HuH-7 (cell line): ENCODE measurements at places on chromosomes 5 and 9.
A peak's percentile ranks its signal among the peaks of the same experiment; 100 is the strongest.

- DNase-seq: no peak
These were observed 114.6 kb downstream of the KLHL3 start for GRCh38 chr5:137621306-137621705.

DNA sequence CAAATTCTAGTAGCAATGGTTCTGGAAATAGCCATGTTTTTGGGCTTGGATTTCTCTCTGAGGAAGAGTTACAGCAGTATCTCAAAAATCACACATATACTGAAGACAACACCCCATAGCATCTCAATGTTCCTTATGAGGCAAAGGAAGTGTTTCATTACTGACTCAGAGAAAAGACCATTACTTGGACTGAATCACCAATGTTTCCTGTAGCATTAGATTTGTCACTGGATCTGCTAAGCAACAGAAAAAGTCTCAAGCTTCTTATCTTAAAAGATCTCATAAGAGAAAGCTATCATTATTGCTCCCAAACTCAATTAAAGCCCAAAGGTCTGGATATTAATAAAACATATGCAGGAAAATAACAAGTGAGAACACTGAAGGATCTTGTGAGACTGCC is 272.4 kb downstream of the ADAMTS6 start:
- no peak for DNase-seq

DNA sequence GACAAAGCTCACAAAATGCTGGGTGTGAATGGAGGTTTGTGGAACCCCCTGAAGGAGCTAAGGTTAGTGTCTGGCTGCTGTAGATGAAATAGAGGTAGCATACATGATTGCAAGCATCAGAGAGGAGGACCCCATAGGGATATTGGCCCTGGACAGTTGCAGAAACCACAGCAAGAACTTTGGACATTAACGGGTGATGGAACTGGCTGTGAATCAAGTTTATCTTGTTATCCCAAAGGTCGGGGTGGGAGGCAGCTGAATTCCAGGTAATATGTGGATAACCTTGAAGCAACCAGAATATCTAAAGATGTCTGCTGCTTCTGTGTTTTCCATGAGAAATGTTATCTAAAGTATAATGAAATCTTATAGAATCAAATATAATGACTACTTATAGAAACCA is 447.7 kb downstream of the ZSWIM6 start:
- no peak for DNase-seq

- no peak for DNase-seq
These were observed 47.2 kb downstream of the EBF1 start for GRCh38 chr5:159052401-159053011.

DNA sequence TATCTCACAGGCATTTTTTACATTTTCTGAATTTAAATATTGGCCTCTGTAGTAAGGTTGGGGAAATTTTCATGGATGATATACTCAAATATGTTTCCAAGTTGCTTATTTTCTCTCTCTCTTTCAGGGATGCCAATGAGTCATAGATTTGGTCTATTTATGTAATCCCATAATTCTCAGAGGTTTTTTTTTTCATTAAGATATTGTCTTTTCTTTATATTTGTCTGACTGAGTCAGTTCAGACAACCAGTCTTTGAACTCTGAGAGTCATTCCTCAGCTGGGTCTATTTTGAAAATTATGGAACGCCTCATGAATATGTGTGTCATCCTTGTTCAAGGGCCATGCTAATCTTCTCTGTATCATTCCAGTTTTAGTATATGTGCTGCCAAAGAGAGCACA is 223.2 kb downstream of the PCSK1 start:
- DNase-seq: no peak

GRCh38 chr9:117018966-117019617 is 332.0 kb downstream of the TRIM32 start:
- no peak for DNase-seq

GRCh38 chr9:101495810-101496209 is 37.8 kb upstream of the RNF20 start:
- no peak for DNase-seq

DNA sequence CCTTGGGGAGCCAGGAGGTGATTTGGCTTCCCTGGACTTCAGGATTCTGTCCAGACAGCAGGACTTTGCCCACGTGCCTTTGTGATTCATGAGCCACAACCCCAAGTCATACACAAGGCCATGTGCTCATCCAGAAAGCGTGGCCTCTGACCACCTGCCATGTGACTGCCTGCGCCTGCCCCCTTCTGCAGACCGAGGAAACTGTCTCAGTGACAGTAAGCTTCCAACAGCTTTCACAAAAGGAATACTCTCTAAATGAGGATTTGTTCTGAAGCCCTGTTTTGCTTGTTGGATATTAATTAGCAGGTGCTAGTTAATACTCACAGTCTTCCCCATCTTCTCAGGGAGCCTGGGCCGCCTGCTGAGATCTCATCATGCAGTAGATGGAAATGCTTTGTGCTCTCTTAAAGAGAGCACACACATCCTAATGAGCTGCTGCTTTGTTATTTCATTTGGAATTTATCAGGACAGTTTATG is 36.9 kb upstream of the ANGPTL2 start:
- DNase-seq: no peak

DNA sequence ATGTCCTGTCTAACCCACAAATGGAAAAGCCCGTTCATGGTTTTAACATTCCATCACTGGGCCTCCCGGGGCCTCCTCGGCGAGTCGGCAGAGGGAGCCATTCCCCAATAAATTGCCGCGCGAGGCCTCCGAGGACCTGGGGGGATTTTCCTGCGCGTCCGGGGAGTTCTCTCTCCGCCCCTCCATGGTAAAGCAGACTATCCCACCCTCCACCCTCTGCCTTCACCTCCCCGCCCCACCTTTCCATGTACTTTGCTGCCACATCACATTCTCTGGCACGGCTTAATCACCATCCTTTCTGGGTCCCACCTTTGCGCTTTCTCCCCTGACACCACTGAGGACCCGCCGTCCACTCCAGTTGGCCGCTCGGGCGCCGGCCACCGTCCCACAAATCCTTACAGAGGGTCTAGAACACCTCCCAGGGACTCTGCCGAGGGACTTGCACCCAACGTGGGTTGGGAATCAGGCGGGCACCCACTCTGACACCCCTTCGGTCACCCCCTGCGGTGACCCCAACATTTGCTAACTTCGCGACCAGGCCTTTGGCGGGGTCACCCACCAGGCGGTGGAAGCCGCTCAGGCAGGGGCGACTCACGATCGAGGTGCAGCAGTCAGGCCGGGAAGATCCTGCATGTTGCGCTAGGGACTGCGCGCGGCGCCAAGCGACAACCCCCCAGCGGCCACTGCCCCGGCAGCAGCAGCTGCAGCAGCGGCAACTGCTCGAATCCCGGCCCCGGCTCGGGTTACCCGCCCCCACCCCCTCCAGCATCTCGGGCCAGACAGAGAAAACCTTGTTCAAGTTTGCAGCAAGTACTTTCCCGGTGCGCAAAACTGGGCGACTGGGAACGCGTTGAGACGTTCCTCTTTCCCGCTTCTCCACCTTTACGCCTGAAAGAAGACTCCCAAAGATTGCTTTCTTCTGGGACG is at the start of gene MEGF10:
TSS of gene MEGF10 (plus strand) at position 778 of the 927 bp plus-strand sequence. CDS start 40,513 bp downstream, outside the sequence.
- peak; percentile 68 for DNase-seq

DNA sequence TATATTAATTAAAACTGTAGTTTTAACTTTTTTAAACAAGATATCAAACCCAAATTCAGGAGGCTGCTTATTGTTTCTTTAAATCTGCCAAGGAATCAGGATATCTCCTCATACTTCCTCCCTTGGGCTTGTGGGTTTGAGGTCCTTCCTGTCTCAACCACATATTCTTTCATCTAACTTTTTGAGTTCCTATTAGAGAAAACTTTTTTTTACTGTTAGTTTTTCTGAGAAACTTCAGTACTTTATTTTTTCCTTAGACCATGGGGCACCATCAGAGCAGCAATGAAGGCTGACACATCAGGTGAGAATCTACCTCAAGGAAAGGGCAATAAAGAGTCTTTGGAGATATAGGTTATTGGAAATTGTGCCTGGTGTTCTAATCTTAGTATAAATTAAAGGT is 56.7 kb downstream of the TSSK1B start:
- no peak for DNase-seq

DNA sequence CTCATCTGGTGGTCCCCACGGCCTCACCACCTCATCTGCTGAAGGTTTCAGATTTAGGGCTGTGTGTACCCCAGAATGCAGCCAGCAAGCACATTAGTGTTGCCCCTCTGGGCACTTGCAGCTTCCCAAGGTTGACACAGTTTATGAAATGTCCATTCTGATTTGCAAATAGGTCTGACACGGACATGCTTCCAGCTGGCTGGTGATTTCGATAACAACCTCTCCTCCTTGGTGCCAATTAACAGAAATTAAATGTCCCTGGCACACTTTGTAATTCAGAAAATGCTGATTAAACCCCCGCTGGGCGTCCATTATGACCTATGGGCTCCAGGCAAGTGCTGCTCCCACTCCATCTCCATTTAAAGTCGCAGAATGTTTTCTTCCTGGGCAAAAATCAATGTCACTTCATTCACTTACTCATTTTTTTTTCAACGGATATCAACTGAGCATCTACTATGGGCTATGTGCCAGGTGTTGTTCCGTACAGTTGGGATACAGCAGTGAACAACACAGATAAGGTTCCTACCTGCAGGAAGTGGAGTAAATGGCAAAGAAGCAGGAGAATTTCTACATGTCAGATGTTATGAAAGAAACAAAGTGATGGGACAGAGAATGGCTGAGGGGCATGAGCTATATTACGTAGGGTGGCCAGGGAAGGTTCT is 32.0 kb downstream of the PLAC8L1 start:
- no peak for DNase-seq

DNA sequence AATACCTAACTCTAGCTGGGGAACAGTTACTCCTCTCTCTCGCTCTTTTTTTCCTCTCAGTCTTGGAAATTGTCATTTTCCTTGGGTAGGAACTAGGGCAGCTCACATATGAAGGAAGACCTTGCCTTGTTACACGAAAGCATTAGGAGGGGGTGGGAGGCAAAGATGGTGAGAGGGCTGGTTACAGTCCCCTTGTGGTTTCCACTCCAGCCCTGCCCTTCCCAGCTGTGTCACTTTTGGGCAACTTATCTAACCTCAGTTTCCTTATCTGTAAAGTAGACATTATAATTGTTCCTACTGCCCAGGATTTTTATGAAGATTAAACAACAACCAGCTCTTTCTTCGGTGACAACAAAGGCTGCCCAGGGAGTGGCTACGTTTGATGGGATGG is 196.2 kb upstream of the CLINT1 start:
- no peak for DNase-seq

GRCh38 chr9:137441289-137441934 is at the start of gene ENTPD8:
Gene ENTPD8, minus strand, starts transcription at chr9:137441357. Its CDS starts 3,072 bp downstream, at chr9:137438285.
- peak; percentile 98 for DNase-seq

- no peak for DNase-seq
These were observed 171.2 kb downstream of the TMEM167A start for GRCh38 chr5:82905986-82906385.

DNA sequence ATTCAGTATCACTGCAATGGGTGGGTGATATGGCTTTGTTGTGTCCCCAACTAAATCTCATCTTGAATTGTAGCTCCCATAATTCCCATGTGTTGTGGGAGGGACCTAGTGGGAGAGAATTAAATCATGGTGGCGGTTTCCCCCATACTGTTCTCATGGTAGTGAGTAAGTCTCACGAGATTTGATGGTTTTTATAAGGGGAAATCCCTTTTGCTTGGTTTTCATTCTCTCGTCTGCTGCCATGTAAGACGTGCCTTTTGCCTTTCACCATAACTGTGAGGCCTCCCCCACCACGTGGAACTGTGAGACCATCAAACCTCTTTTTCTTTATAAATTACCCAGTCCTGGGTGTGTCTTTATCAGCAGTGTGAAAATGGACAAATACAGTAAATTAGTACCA is 9.5 kb upstream of the NANS start:
- DNase-seq: no peak

DNA sequence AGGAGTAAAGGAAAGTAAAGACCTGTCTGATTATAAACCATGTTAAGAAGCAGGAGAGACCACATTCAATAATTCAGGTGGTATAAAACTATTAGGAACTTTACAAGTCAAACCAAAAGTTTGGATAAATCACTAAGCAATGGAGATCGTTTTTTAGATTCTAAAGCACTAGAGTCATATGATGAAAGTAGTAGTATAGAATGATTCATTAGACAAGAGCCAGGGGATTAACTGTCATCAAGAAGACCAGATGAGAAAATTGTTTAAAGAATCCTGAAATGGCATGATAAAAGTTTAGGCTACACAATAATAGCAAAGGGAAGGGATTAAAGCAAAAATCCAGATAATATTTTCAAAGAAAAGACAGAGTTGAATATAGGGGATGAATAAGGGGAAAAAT is 12.9 kb upstream of the CARNMT1 start:
- DNase-seq: no peak

GRCh38 chr5:127428748-127429147 is 88.7 kb upstream of the PRRC1 start:
- peak; percentile 60 for DNase-seq

DNA sequence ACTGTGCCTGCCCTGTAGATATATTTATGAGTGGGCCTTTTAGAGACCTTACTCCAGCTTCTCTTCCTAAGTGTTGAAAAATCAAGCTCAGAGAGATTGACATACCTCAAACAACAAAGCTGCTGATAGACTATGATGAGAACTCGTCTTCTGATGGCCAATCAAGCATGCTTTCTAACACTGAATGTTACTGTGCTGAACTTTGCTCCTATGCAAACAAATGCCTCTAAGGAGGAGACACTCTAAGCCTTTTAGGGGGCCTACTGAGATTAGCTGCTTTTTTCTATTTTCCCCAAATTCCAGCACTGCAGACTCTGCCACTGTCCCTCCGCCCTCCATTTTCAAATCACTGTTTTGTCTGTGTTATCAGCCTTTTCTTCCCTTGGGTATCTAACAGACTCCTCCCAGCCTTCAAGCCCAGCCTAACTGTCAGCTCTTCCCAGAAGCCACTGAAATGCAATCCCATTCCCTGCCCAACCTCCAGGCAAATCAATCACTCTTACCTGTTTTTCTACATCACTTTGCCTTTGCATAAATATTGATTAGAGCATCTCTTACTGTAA is 39.5 kb downstream of the TXNDC8 start:
- DNase-seq: peak; percentile 17

DNA sequence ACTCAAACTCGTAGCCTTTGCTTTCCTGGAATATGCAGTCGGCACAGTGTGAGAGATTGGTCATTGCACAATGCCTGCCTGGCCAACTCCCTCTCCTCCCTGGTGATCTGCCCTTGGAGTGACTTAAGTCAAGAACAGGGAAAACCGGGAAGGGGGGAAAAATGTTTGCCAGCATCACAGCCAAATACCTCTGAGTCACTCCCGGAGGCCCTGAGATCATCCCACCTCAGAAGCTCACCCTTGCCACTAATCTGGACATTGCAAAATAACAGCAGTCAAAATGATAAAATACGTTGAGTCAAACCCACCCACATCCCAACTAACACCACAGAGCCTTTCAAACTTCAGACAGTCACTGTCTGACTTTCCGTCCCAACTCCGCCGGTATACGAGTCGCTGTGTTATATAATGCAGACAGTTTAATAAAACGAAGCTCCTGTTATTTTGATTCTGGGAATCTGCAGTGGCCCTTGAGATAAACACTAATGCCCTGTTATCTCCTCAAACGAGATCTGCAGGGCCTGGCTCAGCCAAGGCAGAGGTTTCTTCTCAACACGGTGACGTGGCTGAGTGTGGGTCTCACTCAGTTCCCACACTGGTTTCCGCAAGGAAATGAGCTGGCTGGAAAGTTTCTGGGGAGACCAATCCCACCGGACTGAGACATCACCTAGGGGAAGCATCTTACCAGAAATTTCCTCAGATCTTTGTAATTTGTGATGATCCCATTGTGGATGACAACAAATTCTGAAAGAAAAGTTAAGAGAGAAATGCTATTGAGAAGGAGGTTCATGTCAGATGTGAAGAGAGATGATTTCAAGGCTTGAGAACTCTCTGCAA is 22.1 kb downstream of the GFPT2 start:
- no peak for DNase-seq
